Adipocyte (in vitro differentiated cells): ENCODE measurements at places on chromosomes 2 and 18.
A peak's percentile ranks its signal among the peaks of the same experiment; 100 is the strongest.

DNA sequence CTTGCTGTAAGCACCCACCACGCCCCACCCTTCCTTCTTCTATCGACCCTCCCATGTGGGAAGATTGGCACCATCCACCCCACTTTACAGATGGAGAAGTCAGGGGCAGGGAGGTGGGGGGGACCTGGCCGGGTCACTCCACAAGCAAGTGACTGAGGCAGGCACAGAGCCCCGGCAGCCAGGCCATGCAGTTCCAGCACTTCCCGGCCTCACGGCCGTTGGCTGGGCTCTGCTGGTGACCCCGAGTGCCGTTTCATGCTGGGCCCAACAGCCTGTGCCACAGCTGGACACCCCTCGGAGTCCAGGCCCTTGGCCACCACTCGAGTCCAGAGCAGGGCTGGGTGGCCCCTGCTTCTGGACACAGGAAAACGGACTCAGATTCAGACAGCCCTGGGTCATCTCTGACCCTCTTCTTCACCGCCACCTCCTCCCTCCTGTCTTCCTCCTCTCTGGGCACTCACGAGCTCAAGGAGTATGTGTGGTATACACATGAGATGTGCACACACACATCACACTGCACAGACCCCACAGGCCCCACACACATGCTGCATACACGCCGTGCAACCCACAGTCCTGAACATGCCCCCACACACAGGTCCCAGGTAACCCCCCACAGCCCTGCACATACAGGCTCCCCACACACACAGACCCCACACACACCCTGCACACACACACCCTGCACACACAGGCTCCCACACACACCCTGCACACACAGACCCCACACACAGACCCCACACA, 89.3 kb upstream of the GPC1 start:
- no peak for DNase-seq

GRCh38 chr2:212845941-212846340, 305.5 kb downstream of the IKZF2 start:
- no peak for DNase-seq

GRCh38 chr2:215136669-215137328, 1.6 kb downstream of the ABCA12 start:
- DNase-seq: peak; percentile 42

DNA sequence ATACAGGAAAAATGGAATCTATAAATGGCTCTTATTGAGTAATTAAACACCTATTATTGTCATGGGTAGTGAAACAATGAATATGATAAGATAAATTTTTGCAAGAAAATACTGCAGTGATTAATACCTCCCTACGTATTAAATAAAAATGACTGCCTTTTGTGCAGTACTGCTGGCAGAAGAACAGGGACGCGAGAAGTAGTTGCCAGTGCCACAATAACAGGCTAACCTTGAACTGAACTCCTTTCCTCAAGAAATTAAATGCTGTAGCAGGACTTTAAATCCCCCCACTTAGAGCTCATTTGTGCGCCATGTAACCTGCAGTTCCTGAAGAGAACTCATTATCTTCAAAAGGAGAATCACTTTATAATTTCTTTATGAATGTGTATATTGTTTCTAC, 24.6 kb downstream of the FIGN start:
- DNase-seq: no peak

- no peak for DNase-seq
Observed at GRCh38 chr18:75201282-75202270, 7.4 kb downstream of the PTGR3 start.

- DNase-seq: no peak
Observed at GRCh38 chr2:136381722-136382633, 264.0 kb upstream of the CXCR4 start.

DNA sequence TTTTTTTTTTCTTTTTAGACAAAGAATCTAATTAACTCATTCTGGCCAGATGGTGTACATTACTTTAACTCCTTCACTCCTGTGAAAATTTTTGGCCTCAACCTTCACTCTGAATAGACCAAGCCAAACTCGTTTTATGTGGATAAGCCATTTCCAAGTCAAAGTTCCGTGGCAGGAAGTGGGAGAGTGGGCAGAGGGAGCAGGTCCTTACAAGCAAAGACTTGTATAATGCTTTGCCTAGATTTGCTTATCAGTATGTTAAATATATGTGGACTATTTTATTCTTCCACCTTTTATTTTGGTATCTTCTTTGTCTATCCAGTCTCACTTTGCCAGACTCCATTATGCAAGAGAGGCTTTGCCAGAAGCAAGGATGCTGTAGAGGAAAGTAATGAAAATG, 178.1 kb upstream of the TNP1 start:
- DNase-seq: no peak

DNA sequence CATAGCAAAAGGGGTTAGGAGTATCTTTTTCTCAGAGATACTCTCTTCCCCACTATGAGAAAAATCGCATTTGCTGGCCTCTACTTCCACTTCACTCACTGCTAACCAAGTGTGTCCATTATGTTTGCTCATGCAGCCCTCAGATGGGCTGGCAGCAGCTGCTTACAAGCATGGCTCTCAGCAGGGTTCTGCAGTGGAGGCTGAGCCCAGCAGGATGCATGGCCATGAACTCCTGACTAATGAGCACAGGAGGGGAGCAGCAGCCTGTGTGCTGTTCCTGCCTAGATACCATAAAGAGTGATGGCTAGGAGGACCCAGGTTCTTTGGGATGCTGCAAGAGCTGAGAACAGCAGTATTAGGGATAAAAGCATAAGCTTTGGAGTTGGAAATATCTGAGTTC, 316.9 kb upstream of the THSD7B start:
- no peak for DNase-seq

GRCh38 chr18:27054926-27055325, 130.2 kb downstream of the CHST9 start:
- DNase-seq: no peak

GRCh38 chr2:136136931-136137330, 19.0 kb upstream of the CXCR4 start:
- DNase-seq: no peak

DNA sequence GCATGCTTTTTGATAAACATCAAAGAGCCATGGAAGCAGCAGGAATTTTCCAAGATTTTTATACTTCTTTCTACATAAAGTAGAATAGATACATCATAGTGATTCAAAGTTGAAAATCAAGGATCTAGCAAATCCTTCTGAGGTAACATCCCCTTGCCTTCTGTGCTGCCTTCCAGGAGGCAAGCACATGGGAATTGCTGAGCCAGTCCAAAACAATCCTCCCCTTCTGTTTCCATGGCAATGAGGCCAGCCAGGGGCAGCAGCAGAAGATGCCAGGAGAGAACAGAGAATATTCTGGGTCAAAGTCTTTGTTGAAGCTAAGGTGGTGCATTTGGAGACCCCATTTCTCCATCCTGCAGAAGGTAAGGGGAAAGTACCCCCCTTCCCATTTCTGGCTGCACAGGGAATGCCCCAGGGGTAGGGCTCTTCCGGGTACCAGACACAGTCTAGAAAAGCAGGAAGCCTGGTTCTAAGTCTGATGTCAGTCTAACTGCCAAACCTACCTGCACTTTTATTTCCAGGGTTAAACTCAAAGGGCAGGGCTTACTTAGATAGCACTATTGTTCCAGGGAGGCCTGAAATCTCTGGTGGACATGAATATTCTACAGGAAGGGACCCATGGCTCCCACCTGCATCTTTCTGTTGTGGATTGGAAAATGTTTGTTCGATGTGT, 22.1 kb downstream of the CENPA start:
- DNase-seq: peak; percentile 54

DNA sequence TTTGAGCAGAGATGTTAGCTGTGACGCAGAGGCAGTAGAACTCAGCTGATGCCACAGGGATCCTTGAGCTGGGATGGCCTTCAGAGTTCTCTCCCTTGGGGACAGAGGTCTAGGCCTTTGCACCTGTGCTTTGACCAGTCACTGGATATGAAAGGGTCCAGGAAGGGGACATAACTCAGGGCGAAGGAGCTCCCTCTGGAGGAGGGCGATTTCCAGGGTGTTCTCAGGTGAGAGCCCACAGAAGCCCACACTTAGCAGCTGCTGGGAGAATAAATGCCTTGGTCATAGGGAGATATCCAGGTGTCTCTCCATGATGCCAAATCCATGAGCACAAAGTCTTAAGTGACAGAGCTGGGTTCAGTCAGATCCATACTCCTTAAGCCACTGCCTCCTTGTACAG, 369.2 kb downstream of the NYAP2 start:
- DNase-seq: no peak

DNA sequence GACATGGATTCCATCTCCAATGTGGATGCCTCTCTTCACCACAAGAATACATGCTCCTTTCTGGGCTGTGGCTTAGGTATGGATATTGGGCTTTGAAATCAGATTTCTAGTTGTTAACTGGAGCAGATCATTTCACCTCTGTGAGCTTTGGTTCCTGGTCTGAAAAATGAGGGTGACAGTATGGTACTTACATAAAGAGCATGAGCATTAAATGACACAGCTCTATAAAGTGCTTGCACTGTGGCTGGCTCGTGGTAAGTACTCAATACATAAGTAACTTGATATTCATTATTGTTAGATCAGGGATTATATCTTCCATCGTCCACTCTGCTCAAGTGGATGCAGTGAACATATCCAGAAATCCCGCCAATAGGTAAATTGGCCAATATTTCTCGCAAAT, 33.4 kb downstream of the ARHGAP25 start:
- no peak for DNase-seq

DNA sequence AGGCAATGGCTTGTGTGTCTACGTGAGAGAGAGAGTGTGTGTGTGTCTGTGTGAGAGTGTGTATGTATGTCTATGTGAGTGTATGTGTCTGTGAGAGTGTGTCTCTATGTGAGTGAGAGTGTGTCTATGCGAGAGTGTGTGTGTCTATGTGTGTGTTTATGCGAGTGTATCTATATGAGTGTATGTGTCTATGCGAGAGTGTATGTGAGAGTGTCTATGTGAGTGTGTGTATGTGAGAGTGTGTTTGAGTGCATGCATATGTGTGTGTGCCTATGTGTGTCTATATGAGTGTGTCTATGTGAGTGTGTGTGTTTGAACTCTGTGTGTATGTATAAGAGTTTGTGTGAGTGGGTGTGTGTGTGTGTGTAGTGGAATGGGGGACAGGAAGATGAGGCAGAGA, 9.8 kb upstream of the GNLY start:
- no peak for DNase-seq

DNA sequence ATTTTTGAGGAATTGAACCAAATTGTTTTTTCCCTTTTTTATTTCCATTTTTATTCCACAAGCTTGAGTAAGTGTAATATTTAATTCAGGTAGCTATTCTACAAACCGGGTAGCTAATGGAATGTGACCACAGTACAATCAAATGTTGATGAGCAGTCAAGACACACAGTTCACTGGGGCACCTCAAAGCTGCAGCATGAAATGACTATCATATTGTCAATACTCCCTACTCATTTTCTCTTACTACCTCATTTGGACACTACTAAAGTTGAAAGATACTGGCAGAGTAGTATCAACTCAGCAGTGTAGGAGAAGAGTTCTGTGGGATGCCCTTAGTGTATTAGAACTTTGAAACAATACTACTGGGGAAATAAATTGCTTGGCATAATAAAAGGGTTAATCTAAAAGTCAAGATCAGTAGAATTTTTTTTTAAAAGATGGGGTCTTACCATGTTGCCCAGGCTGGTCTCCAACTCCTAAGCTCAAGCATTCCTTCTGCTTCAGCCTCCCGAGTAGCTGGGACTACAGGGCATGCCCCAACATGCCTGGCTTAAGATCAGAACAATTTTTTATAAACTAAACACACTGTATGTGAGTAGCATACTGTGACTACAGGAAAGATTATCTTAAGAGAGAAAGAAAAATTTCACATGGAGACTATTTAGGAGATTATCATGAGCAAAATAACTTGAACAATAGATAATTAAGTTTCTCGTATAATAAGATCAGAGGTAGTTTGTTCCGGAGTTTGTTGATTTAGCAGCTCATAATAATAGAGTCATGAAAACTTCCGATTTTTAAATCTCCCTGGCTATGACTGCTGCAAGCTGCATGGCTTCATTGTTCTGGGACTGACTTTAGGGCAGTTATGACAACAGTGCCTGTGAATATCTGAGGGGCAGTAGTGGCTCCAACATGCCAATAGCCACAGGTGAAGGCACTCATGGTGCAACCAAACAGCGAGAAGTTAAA, 43.7 kb downstream of the MYO3B start:
- peak; percentile 63 for DNase-seq

DNA sequence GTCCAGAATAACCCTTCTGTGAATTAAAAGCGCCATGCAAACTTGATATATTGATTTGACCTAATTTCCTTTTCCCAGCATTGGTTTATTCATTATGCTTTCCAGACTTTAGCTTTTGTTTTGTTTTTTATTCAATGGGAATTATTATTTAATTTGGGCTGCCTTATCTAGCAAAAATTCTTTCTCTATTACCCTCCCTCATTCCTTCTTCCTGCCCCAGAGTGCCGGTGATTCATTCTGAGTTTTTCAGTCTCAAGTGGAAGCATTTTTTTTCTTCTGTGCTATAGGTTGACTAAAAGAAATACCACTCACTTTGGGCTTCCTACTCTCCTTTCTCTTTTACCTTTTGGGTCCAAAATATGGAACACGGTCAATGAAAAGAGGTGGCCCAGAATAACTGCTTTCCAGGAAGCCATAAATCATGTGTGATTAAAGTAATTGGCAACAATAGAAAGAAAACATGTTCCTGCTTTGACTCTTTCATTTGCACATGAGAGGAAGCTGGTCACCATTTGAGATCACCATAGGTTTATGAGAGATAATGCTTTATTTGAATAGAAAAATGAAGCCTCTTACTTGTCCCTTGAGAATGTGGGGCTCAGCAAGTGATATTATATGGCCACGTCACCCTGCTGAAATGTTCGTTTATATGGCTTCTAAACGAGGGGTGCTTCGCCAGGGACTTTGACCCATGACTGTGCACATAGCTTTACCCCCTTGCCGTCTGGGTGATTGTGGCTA, 422.8 kb upstream of the ZEB2 start:
- peak; percentile 63 for DNase-seq

- no peak for DNase-seq
Observed at GRCh38 chr2:119483395-119483753, 40.9 kb downstream of the SCTR start.

- DNase-seq: no peak
Observed at GRCh38 chr2:100262046-100262445, 60.3 kb downstream of the LONRF2 start.

DNA sequence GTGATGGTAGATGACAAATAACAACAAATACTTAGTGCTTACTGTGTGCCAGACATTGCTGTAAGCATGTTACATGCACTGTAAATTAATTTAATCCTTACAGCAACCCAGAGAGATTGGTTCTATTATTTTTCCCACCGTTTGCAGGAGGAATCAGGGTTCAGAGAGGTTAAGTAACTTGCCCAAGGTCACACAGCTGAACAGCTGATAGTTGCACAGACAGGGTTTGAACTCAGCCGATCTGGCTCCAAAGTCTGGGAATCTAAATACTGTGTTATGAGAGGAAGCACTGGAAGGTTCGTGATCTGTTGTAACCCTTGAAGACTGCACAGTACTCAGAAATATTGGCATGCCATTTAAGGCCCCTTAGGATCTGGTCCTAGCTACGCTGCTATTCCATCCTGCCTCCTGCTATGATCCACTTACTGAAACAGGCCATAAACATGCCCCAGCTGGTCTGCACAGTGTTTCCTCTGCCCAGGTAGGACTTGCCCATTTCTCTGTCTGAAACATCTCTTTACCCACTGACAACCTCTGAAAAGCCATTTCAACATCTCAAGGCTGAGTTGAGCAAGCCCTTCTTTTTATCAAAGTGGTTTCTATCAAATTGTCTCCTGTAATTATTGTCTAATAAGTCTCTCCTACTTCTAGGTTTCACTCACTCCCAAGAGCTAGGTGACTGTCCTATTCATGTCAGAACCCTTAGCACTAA, 40.4 kb upstream of the MRPL33 start:
- DNase-seq: no peak
